ENCODE measurements at places on chromosomes 5 and 9.

DNA sequence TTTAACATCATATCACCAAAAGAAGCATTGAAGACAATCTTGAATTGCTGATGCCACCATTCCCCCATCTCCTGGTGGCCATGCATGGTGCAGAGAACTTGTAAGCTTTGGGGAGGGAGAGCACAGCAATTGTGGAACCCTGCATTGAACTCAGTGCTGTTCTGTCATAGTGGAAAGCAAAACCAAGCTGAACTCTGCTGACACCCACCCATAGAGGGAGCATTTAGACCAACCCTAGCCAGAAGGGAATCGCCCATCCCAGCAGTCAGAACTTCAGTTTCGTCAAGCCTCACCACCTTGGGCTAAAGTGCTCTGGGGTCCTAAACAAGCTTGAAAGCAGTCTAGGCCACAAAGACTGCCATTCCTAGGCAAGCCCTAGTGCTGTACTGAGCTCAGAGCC, 37.4 kb upstream of the RUSC2 start:
- H3K27ac ChIP-seq: no peak overlapping the region
- no peak for DNase-seq
- H3K27me3 ChIP-seq: peaks cover 15% of the 10 kb centered on the region
- no peaks in the 10 kb centered on the region for H3K4me1 ChIP-seq
- H3K36me3 ChIP-seq: no peaks in the 10 kb centered on the region
- H3K4me3 ChIP-seq: no peak overlapping the region

- H3K27me3 ChIP-seq: peaks cover 2% of the 10 kb centered on the region
- no peak for DNase-seq
- H3K4me3 ChIP-seq: no peak overlapping the region
These were observed 294.0 kb upstream of the EFNA5 start for GRCh38 chr5:107964722-107965121.

GRCh38 chr5:58294598-58295305, 165.1 kb downstream of the PLK2 start:
- no peak overlapping the region for H3K27ac ChIP-seq
- H3K27me3 ChIP-seq: peaks cover 2% of the 10 kb centered on the region
- H3K4me3 ChIP-seq: no peak overlapping the region

DNA sequence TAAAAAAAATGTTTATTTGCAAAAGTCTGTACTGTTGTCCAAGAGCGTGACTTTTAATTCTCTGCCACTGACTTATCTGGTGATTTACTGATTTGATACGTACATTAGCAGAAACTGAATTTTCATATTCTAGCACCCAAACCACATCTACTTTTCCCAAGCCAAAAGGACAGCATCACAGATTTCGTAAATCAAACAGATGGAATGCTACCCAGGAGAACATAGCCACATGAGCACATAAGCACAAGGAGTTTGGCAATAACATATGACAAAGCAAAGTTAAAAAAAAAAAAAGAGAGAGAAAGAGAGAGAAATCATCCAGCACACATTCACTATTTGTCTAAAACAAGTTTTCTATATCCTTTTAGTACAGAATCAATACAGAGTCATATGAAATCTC, 83.7 kb downstream of the HINT1 start:
- no peak for DNase-seq
- H3K4me1 ChIP-seq: peaks cover 16% of the 10 kb centered on the region
- no peak overlapping the region for H3K4me3 ChIP-seq
- no peaks in the 10 kb centered on the region for H3K36me3 ChIP-seq

DNA sequence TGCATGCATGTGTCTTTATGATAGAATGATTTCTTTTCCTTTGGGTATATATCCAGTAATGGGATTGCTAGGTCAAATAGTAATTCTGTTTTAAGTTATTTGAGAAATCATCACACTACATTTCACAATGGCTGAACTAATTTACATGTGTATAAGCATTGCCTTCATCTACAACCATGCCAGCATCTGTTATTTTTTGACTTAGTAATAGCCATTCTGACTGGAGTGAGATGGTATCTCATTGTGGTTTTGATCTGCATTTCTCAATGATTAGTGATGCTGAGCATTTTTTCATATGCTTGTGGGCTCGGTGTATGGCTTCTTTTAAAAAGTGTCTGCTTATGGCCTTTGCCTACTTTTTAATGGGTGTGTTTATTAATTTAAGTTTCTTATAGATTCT, 102.3 kb upstream of the CCDC112 start:
- no peak overlapping the region for H3K4me3 ChIP-seq
- H3K4me1 ChIP-seq: no peaks in the 10 kb centered on the region
- H3K27ac ChIP-seq: no peak overlapping the region
- H3K36me3 ChIP-seq: no peaks in the 10 kb centered on the region

DNA sequence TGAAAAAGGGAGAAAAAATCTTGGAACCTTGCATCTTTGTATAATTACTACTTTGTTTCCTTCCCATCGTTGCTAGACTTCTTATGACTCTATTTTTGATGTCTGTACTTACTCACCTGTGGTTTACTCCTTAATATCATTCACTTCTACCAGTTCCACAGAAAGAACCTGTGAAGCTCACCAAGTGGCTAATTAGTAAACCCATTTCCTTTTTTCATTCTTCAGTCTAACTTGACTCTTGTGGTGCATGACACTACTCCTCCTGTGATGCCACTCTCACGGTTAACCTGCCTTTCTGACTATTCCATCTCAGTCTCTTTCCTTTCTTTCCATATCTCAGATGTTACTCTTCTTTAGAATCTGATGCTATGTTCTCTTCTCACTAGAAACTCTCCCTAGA, 14.6 kb downstream of the RECK start:
- DNase-seq: no peak
- H3K36me3 ChIP-seq: peaks cover 2% of the 10 kb centered on the region
- no peaks in the 10 kb centered on the region for H3K27me3 ChIP-seq

GRCh38 chr9:134630393-134630790, 11.2 kb upstream of the COL5A1 start:
- no peak overlapping the region for H3K27ac ChIP-seq
- no peaks in the 10 kb centered on the region for H3K4me1 ChIP-seq
- no peaks in the 10 kb centered on the region for H3K36me3 ChIP-seq
- no peak overlapping the region for H3K4me3 ChIP-seq

- no peaks in the 10 kb centered on the region for H3K27me3 ChIP-seq
- H3K4me3 ChIP-seq: peak overlapping the region; percentile 88
- peaks cover 50% of the 10 kb centered on the region for H3K36me3 ChIP-seq
- peak overlapping the region; percentile 92 for H3K27ac ChIP-seq
These were observed 27.1 kb upstream of the MGAT1 start for GRCh38 chr5:180829726-180830125.

- H3K4me1 ChIP-seq: peaks cover 11% of the 10 kb centered on the region
- H3K4me3 ChIP-seq: peak within 1 kb of the TSS; percentile 72
- DNase-seq: peak; percentile 10
- H3K27ac ChIP-seq: no peak within 1 kb of the TSS
These were observed at the start of gene EPB41L4A for GRCh38 chr5:112419164-112419985. EPB41L4A (minus strand) TSS chr5:112419277; CDS start chr5:112419039, 238 bp downstream.

DNA sequence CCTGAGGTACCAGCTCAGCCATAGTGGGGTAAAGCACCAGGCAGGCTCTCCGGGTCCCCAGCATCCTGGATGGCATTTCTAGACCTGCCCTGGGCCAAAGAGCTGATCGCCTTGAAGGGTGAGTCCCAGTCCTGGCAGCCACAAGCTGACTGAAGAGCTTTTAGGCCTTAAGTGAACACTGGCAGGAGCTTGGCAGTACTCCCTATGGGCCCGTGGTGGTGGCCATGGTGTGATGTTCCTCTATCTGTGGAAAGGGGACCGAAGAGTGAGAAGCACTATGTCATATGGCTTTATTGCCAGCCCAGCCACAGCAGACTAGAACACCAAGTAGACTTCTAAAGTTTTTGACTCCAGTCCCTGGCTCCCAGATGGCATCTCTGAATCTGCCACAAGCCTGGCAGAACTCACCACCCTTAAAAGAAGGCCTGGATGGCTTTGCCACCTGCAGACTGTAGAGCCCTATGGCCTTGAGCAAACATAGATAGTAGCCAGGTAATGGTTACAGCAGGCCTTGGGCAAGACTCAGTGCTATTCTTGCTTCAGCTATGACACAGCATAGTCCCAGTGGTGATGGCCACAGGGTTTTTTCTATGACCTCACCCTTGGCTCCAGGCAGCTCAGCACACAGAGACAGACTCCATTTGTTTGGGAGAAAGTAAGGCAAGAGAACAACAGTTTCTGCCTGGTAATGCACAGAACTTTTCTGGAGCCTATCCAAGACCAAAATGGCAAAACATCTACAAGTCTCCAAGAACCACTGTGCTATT, 801.5 kb upstream of the DMAC1 start:
- H3K4me3 ChIP-seq: no peak overlapping the region
- no peaks in the 10 kb centered on the region for H3K27me3 ChIP-seq
- DNase-seq: no peak
- no peaks in the 10 kb centered on the region for H3K4me1 ChIP-seq

DNA sequence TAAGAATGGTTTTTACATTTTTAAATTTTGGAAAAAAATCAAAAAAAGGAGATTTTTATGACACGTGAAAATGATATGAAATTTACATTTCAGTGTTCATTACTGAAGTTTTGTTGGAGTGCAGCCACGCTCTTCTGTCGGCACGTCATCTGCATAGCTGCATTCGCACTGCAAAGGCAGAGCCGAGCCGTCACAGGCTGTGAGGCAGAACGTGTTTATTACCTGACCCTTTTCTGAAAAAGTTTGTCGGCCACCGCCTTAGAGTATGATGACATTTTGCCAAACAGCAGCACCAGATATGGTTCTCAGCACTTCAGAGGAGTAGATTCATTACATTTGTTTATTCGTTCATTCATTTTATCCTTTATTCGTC, 24.1 kb downstream of the HRH2 start:
- no peak for DNase-seq
- H3K4me3 ChIP-seq: no peak overlapping the region
- H3K27ac ChIP-seq: no peak overlapping the region
- peaks cover 45% of the 10 kb centered on the region for H3K36me3 ChIP-seq
- H3K4me1 ChIP-seq: peaks cover 22% of the 10 kb centered on the region

DNA sequence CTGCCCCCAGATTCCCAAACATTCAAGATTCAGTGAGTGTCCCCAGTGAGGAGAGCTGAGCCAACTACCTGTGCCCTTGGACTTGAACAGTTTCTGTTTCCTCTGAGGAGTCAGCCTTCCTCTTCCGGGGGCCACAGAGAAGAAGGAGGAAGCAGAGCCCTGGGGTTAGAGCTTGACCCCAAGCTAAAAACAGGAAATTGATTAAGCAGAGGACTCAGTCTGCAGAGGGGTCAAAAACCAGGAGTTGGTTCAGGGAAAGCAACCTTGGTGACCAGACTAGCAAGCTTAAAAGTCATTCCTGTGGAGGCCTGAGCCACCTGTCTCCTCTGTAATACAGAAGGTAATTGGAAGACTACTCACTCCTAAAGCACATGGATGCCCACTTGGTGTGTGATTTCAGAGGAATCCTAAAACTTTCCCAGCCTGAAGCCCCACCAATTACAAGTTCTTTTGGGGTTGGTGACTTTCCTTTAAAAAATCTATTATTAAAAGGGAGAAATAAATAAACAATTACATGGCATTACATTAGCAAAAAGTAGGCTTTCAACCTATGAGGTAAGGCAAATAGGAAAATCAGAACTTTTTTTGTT, 64.2 kb upstream of the SELENOP start:
- peaks cover 4% of the 10 kb centered on the region for H3K4me1 ChIP-seq
- DNase-seq: no peak
- H3K27me3 ChIP-seq: peaks cover 5% of the 10 kb centered on the region
- no peak overlapping the region for H3K27ac ChIP-seq
- H3K36me3 ChIP-seq: no peaks in the 10 kb centered on the region
- no peak overlapping the region for H3K4me3 ChIP-seq

DNA sequence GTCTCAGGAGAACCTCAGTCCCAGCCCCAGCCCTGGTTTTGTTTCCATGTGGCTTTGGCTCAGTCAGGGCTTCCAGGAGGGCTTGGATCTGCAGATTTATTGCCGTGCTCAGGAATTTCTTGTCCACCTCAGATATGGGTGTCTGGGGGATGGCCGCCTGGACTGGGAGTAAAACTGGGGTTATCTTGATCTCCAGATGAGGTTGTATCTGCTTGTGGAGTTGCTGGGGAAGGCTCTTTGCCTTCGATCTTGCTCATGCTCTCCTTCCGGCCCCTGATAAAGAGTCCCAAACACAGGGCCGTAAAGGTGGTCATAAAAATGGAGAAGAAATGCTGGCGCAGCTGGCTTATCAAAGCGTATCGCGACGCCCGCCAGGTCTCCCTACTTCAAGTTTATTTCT, 17.8 kb upstream of the PITX1 start:
- no peak overlapping the region for H3K4me3 ChIP-seq
- H3K27me3 ChIP-seq: peaks cover 82% of the 10 kb centered on the region
- H3K36me3 ChIP-seq: no peaks in the 10 kb centered on the region
- peaks cover 2% of the 10 kb centered on the region for H3K4me1 ChIP-seq

DNA sequence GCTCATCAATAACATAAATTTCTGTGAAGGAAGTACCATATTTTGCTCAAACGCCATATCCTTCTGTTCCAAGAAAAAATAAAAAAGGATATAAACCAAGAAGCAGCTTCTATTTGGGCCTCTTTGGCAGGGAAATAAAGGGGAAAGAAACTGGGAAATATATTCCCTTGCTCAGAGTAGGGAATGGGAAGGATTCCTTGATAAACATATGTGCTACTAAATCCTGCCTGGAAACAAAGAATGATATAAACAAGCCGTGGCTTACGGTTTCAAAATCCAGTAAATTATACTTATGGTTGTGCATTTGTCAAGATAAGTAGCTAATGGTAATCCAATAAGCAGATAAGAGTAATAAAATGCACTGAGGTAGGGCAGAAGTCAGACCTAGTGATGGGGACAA, 481.6 kb downstream of the NTRK2 start:
- H3K27ac ChIP-seq: no peak overlapping the region
- no peaks in the 10 kb centered on the region for H3K27me3 ChIP-seq
- H3K4me1 ChIP-seq: no peaks in the 10 kb centered on the region
- no peaks in the 10 kb centered on the region for H3K36me3 ChIP-seq
- no peak for DNase-seq

- H3K4me1 ChIP-seq: peaks cover 71% of the 10 kb centered on the region
- peaks cover 31% of the 10 kb centered on the region for H3K36me3 ChIP-seq
- no peaks in the 10 kb centered on the region for H3K27me3 ChIP-seq
These were observed 16.1 kb downstream of the AHRR start for GRCh38 chr5:337563-338130.

DNA sequence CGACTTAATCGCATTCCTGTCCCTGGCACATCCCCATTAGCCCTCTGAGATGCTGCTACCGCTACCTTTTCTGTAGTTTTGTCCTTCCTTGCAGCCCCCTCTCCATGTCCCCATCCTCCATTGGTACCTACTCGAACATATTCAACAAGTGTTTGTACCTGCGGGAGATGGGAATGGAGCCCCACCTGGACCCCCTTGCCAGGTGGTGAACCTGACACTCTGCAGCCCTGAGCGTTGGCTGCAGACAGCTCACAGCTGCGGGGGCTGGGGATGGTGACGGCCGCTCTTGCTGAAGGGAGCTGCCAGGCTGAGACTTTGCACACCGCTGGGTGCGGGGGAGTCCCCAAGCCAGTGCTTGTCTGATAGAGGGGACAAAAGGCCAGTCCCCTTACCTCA, 96.3 kb upstream of the DAP start:
- H3K27me3 ChIP-seq: peaks cover 3% of the 10 kb centered on the region
- no peaks in the 10 kb centered on the region for H3K36me3 ChIP-seq
- no peak for DNase-seq
- H3K4me3 ChIP-seq: no peak overlapping the region
- H3K27ac ChIP-seq: no peak overlapping the region

Measured in activated T-helper 2 cell treated with anti-CD3 and anti-CD28 coated beads, Interferon-gamma antibody, Interleukin-2, Interleukin-4, amounts not matched to agents 10 μg/mL and 5 μg/mL and 100 μg/mL, durations not matched to agents 14 hours and 24 hours and 36 hours (primary cell).